ENCODE measurements at places on chromosomes 3 and 15.

- no peak for DNase-seq
Observed at GRCh38 chr3:10273702-10274305, 18.9 kb downstream of the GHRL start.

GRCh38 chr3:152087153-152087552 lies 181.6 kb upstream of the MBNL1 start:
- DNase-seq, result no peak

DNA sequence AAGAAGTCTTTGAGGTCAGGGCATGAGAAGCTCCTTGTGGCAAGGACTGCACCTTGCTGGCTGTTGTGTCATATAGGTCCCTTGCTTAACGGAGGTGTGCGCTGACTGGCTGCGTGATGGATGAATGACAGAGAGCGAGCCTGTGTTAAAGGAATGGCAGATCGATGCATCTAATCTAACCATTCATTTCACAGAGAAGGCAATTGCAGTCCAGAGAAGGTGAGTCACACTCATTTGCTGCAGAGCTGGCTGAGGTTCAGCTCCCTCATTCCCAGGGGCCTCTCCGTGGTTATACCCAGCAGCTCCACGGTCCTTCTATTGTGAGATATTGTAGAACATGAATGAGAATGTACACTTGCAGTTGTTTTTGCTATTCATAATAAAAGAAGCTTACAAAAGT lies 289.3 kb downstream of the EPHB1 start:
- DNase-seq, result no peak

DNA sequence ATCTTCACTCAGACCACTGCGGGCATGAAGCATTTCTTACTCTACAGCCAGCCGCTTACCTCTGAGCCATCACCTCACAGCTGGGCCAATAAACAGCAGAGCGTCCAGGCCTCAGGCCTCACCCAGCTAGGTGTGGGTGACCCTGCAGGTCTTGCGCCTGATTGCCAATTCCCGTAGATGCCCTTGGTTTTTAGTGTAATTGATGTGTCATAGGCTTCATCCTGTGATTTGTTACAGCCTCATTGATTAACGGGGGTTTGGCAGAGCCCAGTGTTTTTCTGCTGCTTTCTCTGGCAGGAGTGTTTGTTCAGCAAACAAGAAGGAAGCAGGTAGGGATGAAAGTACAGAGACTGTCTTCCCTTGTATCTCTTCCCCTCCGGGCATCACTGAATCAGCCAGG lies 49.6 kb upstream of the BNIP2 start:
- DNase-seq, result no peak

GRCh38 chr3:120028271-120029047 lies 65.8 kb downstream of the GSK3B start:
- DNase-seq, result no peak

- DNase-seq, result no peak
Observed at GRCh38 chr3:158095814-158096704, 10.2 kb downstream of the SHOX2 start.

DNA sequence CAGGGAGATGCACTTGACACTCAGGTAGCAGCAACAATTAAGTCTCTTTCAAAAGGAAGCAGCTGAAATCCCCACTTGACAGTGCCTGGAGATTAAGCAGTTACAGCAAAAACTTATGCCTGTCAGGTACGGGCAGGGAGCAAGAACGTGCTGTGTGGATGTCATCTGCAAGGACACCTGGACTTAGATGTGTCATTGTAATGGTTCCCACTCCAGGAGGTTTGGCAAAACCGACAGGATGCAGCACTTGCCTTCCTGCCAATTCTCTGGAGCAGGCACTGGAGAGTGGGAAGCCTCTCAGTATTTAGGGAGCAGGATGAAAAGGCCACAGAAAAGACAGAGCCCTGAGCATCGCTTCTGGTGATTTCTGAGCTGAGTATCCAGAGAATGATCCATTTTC lies 292.4 kb downstream of the PDCD6IP start:
- DNase-seq, result no peak

- DNase-seq, result no peak
Observed at GRCh38 chr15:38612159-38612863, 47.7 kb upstream of the RASGRP1 start.

GRCh38 chr3:53144446-53144845 lies 14.2 kb upstream of the RFT1 start:
- DNase-seq, result no peak

DNA sequence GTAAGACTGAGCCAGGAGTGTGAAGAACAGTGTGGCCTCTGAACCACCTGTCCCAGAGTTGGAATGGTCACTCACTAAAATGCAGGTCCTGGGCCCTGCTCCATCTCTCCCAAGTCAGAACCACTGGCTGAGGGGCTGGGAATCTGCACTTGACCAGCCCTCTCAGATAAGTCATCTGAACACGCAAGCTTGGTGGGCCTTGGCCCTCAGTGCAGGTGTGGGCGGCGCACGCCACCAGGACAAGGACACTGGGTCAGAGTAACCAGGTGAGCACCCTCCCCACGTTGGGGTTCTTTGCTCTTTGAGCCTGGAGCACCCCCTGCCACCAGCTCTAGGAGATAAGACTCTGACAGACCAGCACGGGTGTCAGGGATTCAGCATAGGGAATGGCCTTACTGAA lies 42.7 kb downstream of the KIF9 start:
- no peak for DNase-seq

GRCh38 chr3:51715231-51715976 lies 8.5 kb downstream of the GRM2 start:
- no peak for DNase-seq

DNA sequence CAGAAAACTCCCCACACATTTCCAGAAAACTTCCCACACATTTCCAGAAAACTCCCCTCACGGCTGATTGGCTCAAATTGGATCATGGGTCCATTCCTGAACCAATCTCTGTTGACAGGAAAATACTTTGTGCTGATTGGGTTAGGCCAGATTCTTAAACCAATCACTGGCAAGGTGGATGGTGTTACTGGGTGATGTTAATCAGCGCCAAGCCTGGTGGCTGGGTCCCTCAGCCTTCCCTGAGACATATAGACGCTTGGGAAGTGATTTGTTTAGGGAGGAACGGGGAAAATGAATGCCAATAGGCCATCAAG lies 199.4 kb upstream of the UBE2E2 start:
- DNase-seq, result no peak

- no peak for DNase-seq
Observed at GRCh38 chr15:79219393-79220056, 63.0 kb upstream of the ANKRD34C start.

- DNase-seq, result no peak
Observed at GRCh38 chr3:7567160-7567559, 706.2 kb downstream of the GRM7 start.

GRCh38 chr15:48925714-48926223 lies 38.0 kb downstream of the SHC4 start:
- DNase-seq, result no peak

- no peak for DNase-seq
Observed at GRCh38 chr3:108415661-108416060, 94.7 kb downstream of the MYH15 start.

DNA sequence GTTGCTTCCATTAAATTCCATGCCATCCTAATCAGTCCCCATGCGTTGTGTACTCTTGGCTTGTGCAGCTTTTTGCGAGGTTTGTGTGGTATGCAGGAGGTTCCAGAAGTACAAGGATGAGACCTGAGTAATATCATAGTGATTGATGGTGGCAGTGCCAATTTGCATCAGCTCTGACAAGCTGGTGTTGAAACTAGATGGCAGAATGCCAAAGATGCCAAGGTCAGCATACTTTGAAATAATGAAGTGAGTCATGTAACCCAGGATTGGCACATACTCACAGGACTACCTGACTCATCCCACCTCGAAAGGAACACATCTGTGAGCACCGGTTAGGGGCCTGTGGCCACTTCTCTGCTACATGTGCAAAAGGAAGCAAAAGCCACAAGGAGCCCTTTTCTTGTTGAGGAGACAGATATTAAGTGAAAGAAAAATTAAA lies 14.3 kb downstream of the KAT2B start:
- peak; percentile 62 for DNase-seq

GRCh38 chr3:144429719-144430121 lies 458.1 kb downstream of the DIPK2A start:
- DNase-seq, result no peak

DNA sequence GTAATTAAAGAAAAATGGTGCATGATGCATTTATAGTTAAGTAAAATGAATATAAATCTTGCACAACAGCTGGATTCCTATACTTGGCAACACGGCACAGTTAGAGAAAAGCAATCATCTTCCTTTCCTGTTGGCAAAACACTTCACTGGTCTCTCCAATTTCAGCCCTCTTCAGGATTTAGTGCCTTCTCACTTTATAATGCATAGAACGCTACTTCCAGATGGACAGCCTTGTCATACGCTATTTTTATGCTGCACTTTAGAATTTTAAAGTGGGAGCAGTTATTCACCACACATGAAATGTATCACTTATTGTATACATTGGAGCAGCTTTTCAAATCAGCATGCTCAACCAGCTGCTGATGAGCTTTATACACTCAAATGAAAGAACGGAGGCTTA lies 194.4 kb upstream of the GBE1 start:
- DNase-seq, result no peak

GRCh38 chr15:65953622-65954021 lies 84.3 kb downstream of the RAB11A start:
- DNase-seq, result no peak

DNA sequence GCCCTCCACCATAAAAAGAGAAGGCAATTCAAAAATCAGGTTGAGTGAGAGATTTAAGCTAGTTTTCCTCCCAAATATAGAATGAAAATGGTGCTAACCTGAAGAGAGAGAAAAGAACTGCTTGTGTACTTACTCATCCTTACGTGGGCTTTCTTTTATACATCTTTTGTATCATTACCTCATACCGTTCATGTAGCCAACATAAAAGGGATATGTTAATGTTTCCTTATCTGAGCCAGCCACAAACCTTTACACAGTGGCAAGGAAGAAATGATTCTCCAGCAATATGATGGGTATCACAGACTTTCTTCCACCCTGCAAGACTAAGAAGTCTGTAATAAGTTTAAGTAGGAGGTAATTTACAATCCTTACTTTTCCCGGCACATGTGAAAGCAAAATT lies 600.8 kb upstream of the ZNF385D start:
- DNase-seq, result no peak

DNA sequence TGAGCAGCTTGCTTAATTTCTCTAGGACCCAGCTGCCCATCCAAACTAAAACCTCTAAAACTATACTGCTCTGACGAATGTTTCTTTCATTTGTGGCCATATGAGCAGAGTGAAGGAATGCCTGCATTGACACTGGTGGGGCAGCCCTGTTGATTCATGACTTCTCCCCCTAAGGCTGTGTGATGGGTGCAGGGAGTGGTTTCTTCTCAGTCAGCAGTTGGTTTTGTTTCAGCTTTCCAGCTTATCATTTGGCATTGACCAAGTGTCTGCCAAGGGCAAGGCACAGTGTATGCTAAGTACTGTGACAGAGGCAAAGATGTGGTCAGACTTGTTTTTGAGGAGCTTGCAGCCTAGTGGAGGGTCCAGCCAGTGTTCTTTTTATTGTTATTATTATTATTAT lies 4.7 kb downstream of the ABHD6 start:
- DNase-seq, result no peak

GRCh38 chr15:31275331-31276262 lies 51.0 kb upstream of the KLF13 start:
- no peak for DNase-seq

- no peak for DNase-seq
Observed at GRCh38 chr3:126986001-126986400, 3.1 kb downstream of the PLXNA1 start.

DNA sequence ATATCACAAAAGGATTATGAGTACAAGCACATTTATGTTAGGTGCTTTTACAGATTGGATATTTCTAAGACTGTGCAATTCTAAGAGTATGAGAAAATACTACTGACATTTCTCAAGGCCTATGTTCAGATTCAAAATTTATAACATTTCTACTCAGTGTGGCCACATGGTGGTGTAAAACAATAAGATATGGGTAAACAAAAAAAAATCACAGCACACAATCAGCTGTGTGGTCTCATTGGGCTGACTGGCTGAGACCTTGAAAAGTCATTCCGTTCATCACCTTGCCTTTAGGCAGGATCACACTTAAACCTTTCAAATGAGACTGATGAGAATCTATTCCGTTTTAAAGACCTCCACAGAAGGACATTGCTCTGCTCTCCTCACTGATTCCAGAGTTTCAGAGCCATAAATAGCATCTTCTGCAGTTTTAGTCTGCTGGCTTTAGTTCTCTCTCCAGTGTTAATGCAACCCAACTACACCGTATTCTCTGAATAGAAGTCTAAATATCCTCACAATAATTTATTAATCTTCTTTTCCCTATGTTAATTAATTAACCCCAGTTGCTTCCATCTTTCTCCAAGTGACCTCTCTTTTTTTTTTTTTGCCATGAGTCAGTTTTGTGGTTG lies 158.2 kb downstream of the SPATA16 start:
- no peak for DNase-seq

- no peak for DNase-seq
Observed at GRCh38 chr3:197001972-197002700, 27.5 kb downstream of the MELTF start.

DNA sequence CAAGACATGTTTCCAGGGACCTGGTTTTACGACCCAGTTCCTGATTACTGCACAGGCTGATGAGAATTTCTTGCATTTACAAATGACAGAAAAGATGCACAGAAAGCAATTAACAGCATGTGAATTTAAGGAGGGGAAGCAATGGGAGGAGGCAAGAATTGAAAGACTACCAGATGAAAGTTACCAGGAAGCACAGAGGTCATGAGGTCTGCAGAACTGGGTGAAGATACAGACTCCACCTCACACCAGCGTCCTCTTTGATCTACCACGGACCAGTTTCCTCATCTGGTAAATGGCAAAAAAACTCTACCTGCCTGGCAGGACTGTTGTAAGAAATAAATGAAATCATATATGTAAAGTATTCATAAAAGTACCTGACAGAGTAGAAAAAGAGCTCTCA lies 266.0 kb downstream of the MAGI1 start:
- no peak for DNase-seq

DNA sequence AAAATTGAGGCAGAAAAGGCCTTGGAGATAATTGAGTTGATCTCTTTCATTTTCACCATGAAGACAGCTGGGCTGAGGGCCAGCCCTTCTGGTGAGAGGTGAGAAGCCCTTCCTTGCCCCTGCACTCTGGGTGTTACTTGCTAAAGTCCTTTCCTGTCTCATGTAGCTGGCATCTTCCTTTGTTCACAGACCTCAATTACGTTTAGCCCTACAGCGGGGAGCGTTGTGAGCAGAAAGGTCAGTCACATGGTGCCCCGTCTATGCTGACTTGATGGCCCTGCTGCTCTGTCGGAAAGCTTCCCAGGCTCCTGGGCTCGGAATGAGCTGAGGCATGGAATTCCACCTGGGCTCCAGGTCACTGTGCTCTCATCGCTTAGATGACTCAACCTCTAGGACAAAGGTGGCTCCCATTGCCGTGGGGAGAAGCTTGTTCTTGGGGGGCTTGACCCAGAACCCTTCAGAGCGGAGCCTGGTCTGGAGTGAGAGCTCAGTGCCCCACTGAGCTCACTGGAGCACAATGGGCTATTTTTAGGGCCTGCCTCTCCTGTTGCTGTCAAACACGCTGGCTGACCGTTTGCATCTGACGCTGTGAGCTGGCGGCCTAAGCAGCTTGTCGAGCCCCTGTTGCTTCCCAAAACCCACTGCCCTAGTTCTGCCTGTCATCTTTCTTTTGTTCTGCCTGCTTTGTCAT lies 47.0 kb downstream of the RPLP1 start:
- DNase-seq, result no peak

GRCh38 chr3:148641722-148642121 lies 56.0 kb upstream of the AGTR1 start:
- no peak for DNase-seq
